ENCODE measurements at places on chromosomes 2 and 18.

DNA sequence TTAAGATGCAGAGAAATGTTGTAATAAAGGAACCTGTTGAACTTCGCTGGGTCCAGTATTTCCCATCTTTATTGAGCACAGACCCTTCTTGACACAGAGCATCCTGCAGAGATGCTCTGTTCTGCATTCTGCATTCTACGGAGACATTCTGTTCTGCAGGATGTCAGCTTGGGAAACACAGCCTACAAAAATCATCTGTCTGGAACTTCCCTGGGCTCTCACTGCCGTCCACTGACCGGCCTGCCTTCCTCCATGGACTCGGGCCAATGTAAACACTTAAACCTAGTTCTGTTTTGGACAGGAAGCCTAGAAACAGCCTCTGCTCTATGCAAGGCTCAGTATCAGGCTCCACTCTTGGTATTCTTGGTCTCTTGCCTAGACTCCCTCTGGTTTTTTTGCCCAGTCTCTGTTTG, 90.0 kb upstream of the PPP1CB start:
- no peak for DNase-seq

- no peak for DNase-seq
Measured at GRCh38 chr2:218879776-218880101, 913 bp upstream of the WNT10A start.

GRCh38 chr2:160893581-160893980, 266.6 kb upstream of the TANK start:
- no peak for DNase-seq

DNA sequence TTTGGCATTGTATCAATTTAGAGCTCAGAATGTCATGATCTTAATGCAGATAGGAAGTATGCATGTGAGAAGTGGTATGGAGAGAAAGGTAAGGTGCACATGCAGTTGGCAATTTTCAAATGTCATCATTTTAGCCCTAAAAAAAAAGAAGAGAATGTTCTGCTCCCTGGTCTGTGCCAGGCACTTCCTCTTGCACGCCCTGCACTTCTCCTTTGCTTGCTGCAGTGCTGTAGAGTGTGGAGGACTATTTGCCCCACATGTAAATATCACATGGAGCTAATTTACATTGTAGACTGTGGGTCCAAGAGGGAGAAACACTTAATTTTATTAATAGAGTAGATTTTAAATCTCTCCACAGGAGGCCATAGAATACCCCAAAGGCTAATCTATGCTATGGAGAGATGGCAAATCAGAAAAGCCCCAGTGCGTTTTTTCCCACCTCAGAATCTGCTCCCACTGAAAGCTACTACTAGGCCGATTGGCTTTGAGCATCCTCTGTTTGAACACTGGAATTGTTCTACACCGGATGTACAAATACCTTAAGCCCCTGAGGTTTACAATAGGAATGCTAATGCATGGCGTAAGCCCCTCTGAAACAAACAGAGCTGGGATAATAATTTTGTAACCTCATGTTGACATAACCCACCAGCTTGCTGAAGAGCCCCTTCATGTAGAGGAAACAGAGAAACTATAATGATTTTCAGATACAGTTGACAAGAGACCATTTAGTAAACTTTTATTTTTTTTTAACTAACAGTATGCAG, 137.2 kb upstream of the KLHL14 start:
- no peak for DNase-seq

DNA sequence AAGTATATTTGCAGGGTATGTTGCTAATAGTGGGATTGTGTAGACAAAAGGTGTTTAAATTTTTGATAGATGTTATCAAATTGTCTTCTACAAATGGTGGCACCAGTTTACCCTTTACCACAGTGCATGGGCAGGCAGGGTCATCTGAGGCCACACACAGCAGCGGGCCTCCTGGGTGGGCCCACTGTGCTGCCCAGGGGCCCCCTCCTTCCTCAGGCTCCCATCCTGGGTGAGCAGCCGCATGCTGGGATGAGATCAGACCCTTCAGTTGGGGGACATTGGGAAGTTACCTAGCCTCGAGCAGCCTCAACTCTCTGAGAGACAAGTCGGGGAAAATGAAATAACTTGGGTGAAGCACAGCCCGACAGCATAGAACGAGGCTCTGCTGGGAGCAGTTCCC, 9.7 kb downstream of the MYO7B start:
- no peak for DNase-seq

- no peak for DNase-seq
Measured at GRCh38 chr2:181378491-181378890, 78.7 kb upstream of the ITGA4 start.

DNA sequence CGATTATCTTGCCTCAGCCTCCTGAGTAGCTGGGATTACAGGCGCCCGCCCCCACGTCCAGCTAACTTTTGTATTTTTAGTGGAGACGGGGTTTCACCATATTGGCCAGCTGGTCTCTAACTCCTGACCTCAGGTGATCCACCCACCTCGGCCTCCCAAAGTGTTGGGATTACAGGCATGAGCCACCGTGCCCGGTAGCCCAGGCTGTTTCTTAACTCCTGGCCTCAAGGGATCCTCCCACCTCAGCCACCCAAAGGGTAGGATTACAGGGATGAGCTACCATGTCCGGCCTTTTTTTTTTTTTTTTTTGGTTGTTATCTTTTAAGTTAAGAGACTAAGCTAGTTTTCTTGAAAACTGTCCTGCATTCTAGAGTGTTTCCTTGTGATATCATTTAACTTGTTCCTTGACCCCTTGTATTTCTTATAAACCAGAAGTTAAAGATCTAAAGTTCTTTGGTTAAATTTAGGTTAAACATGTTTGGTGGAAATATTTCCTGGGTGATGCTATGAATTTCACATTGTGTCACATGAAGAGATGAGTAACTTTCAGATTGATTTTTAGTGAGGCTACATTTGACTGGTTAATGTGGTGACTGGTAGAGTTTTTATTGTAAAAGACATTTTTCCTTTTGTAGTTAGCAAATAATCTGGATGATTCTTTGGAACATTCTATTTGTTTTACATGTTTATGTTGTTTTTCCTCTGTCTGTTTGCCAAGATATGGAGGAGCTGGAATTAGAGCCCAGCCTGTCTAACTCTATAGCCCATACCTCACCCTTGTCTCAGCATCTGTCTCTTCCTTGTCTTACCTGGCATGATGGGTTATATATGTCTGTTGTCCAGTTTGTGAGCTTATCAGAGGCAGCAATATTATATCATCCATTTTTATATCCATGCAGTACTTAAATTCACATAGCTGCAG, 5.2 kb downstream of the NCAPH start:
- DNase-seq: no peak

- no peak for DNase-seq
Measured at GRCh38 chr2:217282531-217282930, 422.7 kb upstream of the TNP1 start.

DNA sequence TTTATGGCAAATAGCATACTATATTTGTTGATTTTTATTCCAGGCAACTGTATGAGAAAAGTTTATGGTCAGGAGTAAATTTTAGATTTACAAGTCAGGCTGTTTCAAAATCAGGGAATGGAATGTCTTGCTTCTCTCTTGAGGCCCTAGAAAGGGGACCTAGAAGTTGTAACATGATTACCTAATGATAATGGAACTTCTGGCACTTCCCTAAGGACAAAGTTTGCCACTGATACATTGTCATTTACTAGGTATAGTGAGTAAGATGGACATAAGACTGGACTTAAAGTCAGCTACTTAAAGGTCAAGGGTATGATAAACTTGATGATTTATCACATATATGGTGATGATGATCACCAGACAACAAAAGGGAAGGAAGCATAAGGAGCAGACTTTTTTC, 103.3 kb upstream of the VRK2 start:
- no peak for DNase-seq

DNA sequence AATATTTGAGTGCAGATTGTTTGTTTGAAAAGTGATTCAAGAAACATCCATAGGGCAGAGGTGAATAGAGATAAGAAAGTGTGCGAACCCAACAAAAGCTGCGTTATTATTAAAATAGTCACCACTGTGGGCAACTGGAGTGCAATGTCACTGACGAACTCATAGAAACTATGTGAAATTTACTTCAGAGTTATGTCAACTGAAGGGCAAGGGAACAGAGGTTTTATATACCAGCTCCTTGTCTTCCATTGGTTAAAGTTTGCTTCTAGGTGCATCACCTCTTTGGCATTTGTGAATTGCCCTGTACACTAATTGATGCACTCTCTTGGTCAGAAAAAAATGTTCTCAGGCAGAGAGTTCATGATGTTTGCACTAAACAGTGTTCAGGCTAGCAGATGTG, 110.5 kb upstream of the NYAP2 start:
- DNase-seq: no peak

GRCh38 chr18:31680831-31681568, 3.4 kb downstream of the B4GALT6 start:
- DNase-seq: no peak

GRCh38 chr2:39510140-39510539, 73.1 kb upstream of the MAP4K3 start:
- DNase-seq: no peak

GRCh38 chr2:161273038-161273760, 35.0 kb upstream of the PSMD14 start:
- DNase-seq: peak; percentile 74

DNA sequence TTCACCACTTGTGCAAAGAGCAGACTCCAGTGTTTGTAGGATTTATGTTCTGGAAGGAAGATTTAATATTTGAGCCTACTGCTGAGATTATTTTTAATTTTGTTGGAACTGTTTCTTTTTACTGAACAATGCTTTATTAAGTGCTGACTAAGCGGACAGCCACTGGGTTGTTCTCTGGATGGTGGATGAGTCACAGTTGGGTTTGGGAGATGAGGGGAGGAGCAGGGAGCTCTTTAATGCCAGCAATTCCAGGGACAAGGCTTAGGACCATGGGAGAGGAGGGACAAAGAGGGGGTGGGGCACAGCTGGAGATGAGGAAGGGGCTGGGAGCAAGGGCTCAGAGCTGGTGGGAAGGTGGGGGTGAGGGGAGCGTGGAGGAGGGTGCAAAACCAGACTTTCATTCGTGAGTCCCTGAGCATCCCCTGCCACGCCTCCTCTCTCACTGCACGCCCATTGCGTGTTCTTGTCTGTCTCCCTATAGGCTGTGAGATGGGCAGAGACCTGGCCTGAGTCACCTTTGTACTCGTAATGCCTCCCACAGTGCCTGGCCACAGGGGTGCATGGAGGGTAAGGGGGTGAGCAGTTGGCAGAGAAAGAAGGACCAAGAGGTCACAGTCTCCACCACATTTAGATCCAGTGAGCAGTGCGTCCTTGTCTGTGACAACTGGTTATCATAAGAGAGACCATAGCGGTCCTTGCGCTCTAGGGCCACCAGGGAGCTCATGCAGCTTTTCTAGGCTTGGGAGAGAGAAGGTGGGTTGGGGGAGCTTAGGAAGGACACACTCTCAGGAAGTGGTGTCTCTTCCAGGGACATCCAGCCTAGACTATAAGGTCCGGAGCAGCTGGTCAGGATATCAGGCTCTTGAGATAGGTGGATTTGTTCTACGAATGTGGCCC, 18.4 kb downstream of the SLC4A3 start:
- no peak for DNase-seq

DNA sequence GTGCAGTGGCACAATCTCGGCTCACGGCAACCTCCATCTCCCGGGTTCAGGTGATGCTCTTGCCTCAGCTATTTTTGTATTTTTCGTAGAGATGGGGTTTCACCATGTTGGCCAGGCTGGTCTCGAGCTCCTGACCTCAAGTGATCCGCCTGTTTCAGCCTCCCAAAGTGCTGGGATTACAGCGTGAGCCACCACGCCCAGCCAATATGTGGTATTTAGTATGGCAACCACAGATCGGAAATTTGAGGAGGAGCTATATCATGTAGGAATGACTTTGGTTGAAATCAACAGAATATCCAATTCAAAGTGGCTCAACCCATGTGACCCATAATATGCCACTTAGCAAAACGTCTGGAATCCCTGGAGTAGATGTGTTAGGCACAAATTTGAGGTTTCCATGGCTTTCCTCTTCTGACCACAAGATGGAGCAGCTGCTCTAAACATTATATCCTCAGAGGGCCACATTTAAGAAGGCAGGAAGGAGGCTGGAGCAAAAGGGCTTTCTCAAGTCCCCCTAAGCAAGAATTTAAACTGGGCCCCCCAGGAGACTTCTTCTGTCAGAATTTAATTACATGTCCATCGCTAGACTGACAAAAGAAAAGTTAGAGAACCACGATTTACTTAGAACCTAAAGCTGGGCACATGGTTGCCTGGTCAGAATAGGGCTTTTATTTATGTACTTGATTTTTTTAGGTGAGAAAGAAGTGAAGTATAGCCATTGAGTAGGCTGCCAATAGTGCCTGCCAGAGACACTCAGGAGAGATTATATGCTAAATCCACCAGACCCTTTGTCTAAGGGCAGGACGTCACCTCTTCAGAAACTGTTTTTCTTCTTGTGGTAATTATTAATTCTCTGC, 49.6 kb upstream of the ITSN2 start:
- peak; percentile 57 for DNase-seq

- DNase-seq: no peak
Measured at GRCh38 chr2:6922201-6922656, 5.0 kb downstream of the RNF144A start.

- DNase-seq: no peak
Measured at GRCh38 chr2:225740086-225740485, 340.6 kb downstream of the NYAP2 start.

DNA sequence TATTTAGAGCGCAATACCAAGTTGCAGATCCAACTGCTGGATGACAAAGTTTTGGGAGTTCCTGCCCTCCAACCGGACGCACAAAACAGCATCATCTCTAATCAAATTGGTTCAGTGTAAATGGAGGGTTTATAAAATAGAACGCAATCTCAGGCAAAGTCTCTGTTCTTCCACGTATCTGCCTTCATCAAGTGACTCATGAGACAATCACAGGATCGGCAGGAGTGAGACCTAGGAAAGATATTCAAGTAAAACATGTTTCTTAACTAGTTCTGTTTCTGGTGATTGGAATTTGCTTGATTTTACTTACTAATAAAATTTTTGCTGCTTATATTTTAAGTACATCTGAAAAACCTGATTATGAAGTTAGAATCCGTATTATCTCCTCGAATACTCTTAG, 7.6 kb downstream of the FZD5 start:
- no peak for DNase-seq

DNA sequence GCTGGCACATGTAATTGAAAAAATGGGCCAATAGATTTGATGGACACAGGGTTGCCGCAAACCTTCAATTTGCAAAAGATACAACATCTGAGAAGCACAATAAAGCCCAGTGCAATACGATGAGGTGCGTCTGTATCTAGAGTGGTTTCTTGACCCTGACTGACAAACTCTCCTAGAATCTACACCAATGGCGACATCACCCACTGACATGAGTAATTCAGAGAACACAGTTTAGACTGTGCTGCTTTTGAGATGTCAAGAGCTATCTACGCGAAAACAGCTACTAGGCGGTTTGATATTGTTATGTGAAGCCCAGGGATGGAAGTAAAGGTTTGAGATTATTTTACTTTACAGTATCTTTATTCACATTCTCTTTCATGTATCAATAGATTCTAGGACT, 104.9 kb downstream of the EIPR1 start:
- no peak for DNase-seq

- no peak for DNase-seq
Measured at GRCh38 chr2:102149644-102150455, 7.3 kb downstream of the IL1R1 start.

GRCh38 chr2:48851161-48851560, 95.6 kb upstream of the LHCGR start:
- DNase-seq: no peak

Measured in thymus (tissue), 14 donors.